Heart right ventricle (tissue), 16 donors: ENCODE measurements at places on chromosomes 11 and 22.

GRCh38 chr11:65506290-65506771 is 7.5 kb downstream of the MALAT1 start:
- DNase-seq, result no peak

DNA sequence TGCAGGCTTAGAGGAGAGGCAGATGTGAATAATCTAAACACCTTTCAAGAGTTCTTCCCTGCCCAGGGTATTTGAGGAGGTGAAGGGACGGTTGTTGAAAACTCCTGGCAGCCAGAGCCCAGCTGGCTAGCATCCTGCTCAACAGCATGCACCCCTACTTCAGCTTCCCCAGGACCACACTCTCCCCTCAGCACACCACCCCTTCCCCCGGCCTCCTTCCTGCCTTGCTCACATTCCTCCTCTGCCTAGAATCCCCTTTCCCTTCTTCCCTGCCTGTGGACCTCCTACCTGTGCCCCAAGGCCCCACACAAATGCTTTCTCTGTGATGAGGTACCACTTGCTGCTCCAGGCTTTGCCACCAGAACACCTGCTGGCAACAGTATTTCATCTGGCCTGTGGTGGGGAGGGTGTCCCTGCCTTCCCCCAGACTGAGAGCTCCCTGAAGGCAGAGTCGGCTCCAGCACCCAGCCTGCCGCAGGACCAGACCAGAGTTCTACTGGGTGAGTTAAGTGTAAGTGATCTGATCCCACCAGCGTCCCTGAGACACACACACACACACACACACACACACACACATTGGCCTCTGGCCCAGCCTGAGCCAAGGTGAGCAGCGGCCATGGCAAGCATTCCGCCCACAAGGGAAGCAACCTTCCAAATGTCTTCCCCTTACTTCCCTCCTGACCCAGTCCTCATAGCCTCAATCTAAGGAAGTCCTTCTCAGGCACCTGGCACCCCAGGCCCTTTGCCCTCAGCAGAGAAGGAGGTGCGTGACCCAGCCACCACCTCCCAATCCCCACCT is 79.5 kb downstream of the PDE2A start:
- no peak for DNase-seq

GRCh38 chr11:115505175-115505574 is 960 bp upstream of the CADM1 start:
- DNase-seq, result no peak

GRCh38 chr11:68432874-68433273 is 27.7 kb upstream of the PPP6R3 start:
- no peak for DNase-seq

- DNase-seq, result no peak
Measured at GRCh38 chr11:116874251-116874650, 36.8 kb upstream of the APOA1 start.

DNA sequence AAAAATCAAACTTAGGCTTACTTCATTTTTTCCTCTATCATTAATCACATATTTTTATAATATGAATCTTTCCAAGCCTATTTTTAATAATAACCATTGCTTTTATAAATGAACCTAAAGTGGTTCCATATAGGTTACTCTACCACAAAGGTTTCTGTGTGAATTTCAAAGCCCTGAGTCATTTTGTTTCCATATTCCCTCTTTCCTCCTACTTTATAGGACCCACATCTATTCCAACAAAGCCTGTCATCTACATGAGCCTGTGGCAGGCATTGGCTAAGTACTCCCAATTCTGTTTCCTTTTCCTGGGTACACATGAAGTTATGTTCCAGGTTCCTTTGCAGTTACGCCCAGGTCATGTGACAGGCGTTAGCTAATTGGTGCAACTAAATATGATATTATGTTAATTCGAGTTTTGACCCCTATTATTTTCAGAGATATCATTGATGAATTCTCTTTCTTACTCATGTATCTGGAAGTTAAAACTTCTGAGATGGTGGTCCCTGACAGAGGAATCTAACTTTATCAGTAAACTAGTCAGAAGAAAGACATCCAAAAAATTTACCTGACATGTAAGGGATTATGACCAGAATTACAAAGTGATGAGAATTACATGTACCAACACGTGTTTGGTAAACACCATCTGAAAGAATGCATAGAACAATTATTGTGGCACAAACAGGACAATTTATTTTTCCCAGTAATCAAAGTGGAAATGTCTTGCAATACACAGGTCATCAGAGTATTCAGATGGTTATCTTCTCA is 1264.0 kb upstream of the CNTN5 start:
- no peak for DNase-seq

DNA sequence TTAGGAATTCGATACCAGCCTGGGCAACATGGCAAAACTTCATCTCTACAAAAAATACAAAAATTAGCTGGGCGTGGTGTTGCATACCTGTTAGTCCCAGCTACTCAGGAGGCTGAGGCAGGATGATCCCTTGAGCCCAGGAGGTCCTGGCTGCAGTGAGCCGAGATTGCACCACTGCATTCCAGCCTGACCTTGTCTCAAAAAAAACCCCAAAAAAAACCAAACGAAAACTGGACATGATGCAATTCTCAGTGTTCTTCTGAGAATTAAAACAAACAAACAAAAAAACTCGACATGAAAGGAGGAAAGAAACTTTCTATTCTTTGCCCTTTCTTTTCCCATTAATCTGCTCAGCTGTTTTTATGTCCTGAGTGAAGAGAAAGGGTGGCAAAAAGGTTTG is 7.4 kb downstream of the MED17 start:
- DNase-seq, result no peak

GRCh38 chr11:64144587-64145472 is 21.1 kb downstream of the MACROD1 start:
- no peak for DNase-seq

DNA sequence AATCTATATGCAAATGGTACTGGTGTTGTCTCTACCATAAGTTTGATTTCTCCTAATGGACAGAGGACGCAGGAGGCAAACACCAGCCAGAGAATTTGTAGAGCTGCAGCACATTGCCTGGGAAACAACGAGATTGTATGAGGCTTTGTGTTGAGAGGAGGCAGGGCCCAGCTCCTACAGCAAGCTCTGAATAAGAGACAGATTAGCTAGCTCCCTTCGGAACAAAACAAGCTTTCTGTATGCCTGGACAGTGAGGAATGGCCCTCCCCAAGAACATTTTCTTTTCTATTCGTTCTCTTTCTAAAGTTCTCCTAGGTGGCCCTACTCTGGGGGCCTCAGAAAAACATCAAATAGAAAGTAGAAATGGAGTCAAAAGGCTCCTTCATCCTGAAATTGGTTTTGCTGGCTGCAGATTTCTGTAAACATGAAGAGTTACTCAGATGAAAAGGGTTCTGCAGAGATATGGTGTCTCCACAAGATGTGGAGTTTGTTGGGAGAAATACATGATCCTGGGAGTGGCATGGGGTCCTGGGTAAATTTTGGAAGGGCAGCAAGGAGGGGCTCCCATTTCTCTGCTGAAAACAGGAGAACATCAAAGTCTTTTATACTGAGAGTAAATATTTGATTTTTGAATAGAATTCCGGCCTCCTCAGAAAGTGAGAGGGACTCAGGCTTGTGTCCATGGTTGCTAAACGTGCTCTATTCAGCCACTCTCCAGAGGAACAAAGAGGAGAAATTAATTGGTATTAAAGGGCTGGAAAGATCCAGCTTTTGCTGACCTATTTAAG is 6.8 kb upstream of the HEPACAM start:
- DNase-seq, result no peak

DNA sequence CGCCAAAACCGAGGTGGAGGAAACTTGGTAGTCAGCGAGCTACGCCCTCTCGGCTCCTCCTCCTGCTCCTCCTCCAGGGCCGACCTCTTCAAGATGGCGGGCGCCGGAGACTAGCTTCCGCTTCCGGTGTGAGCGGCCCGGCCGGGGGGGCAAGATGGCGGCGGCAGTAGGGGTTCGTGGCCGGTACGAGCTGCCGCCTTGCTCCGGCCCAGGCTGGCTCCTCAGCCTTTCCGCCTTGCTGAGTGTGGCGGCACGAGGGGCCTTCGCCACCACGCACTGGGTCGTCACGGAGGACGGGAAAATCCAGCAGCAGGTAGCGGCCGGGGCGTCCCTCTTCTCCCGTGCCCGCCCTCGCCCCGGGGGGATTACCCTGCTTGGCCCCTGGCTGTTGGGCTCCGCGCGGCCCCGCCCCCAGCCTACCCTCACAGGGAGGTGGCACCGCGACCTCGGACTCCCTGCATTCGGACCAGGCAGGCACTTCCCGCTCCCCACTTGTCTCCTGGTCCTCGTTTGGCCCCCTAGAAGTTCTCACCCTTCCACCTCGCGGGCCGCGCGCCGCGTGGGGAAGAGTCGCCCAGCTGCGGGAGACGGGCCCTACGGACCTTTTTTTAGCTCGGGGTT is at the start of gene TTC17:
TSS of gene TTC17 (plus strand) at position 120 of the 621 bp plus-strand sequence. CDS start at position 155, 35 bp downstream.
- DNase-seq, result peak; percentile 96

DNA sequence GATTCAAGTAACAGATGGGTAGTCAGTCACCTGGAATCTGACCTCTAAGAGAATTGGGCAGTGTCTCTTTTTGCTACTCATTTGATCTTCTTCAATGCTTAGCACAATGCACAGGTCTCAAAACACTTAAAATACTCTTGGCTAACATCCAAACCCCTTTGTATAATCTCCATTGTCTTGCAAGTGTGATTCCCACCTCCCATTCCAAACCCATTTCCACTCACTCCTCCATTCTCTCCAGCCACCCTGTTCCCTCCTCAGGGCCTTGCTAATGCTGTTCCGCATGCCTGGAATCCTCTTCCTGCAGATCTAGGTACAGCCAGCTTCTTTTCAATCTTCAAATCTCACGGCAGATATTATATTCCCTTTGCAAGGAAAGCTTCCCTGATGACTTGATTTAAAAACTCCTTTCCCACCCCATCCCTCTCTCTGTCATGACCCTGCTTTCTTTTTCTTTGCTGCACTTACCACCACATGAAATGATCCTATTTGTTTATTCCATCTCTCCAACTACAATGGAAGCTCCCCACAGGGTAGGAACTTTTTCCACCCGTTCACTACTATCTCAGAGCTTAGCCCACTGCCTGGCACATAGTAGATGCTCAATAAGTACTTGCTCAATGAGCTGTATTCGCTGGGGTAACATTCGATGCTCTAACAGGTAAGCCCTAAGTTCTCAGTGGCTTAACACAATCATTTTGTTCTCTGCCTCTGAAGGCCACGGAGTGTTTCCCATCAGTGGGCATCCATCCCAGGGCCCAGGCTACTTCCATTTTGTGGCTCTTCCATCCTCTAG is 121.7 kb downstream of the MN1 start:
- no peak for DNase-seq

GRCh38 chr11:3659595-3660515 is 11.3 kb downstream of the CHRNA10 start:
- no peak for DNase-seq
